ENCODE measurements at places on chromosomes 3 and 15. TPM values are rescaled to one million over a fixed set of nuclear protein-coding genes. Genes with fewer than 3 reads are reported as not detected.

GP5 gene
- total RNA-seq, result 0.57 TPM

SLC12A1 gene
- not detected for total RNA-seq

DNASE1L3 gene
- 0.48 TPM for total RNA-seq

ECE2 gene
- total RNA-seq, result not detected

ST6GAL1 gene
- 28.1 TPM for total RNA-seq

DNA sequence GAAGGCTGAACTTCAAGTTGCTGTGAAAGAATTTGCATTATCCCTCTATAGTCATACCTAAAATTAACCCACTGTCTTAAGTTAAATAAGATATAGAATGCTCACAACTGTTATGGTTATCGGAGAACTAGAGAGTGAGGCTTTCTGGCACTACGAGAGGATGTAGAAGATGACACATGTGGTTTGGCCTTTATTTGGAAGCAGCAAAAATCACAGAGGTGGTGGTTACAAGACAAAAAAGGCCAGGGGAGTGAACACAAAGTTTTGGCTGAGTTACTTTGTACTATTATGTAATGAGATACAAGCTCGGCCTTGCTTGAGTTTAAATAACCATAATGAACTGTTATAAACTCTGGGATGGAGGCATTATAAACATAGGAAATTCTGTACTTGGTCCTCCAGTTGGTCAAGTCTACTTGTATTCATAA, 78.3 kb upstream of the ICE2 start:
- no peaks in the 10 kb centered on the region for H3K4me1 ChIP-seq
- no peaks in the 10 kb centered on the region for H3K36me3 ChIP-seq

GRCh38 chr15:67097930-67098740, 32.7 kb downstream of the SMAD3 start:
- H3K4me1 ChIP-seq, result peaks cover 8% of the 10 kb centered on the region
- no peaks in the 10 kb centered on the region for H3K36me3 ChIP-seq
- H3K4me3 ChIP-seq, result no peak overlapping the region
- H3K27ac ChIP-seq, result peak overlapping the region; percentile 37
- peak; percentile 52 for DNase-seq

GRCh38 chr3:23262766-23263165, 59.6 kb downstream of the UBE2E2 start:
- DNase-seq, result no peak
- H3K27ac ChIP-seq, result no peak overlapping the region
- H3K36me3 ChIP-seq, result no peaks in the 10 kb centered on the region

DNA sequence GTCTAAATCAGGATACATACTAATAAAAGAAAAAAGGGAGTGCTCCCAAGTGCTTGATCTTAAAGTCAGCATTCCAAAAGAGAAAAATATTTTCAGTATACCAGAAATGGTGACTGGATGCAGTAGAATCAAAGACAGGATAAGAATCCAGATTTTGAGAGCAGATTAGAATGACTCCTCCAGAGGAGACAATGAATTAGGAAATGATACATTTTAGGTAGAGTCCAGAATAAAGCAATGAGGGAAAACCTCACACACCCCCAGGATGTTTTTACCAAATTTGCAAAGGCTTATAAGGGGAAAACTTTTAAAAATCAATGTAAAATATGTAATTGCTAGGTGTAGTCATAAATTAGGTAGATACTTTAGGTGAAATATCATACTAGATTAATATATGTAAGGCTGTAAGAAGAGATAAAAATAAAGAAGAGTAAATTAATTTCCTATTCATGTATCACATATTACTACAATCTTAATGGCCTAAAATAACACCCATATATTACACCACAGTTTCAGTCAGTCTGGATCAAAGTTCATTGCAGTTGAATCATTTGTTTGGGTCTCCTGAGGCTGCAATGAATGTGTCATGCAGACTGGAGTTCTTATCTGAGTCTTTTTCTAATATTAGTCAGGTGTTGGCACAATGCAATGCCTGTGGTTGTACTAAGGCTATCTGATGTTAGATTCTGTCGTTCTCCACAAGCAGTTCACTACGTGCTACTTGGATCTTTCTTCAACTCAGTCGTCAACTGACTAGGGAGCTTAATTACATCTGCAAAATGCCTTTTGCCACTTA, 547.8 kb upstream of the EPHA6 start:
- H3K36me3 ChIP-seq, result no peaks in the 10 kb centered on the region
- H3K4me1 ChIP-seq, result no peaks in the 10 kb centered on the region
- DNase-seq, result no peak
- H3K4me3 ChIP-seq, result no peak overlapping the region

- H3K27me3 ChIP-seq, result no peaks in the 10 kb centered on the region
- H3K4me3 ChIP-seq, result no peak overlapping the region
- no peaks in the 10 kb centered on the region for H3K36me3 ChIP-seq
- no peak for DNase-seq
- no peak overlapping the region for H3K27ac ChIP-seq
- no peaks in the 10 kb centered on the region for H3K4me1 ChIP-seq
Measured at GRCh38 chr3:97689962-97690361, 74.6 kb upstream of the ARL6 start.

GRCh38 chr3:111915905-111916304, 56.8 kb downstream of the PHLDB2 start:
- no peaks in the 10 kb centered on the region for H3K27me3 ChIP-seq
- no peak overlapping the region for H3K27ac ChIP-seq
- peaks cover 4% of the 10 kb centered on the region for H3K4me1 ChIP-seq

DNA sequence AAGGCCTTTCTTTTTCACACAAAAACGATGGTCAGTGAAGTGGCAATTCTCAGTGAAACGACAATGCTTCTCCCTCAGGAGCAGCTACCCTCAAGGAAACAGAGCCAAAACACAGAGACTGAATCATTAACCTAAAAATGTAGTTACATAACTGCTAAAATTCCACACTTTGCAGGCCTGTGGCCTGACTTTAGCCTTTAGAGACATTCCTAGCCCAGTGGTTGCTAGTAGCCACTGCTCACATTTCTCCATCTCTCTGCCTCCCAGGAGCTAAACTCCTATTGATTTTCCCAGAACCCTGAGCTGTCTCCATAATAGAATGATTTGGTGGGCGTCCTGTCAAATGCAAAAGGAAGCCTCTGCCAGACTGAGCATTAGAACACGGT, 630.1 kb upstream of the KCNMB2 start:
- H3K4me1 ChIP-seq, result peaks cover 3% of the 10 kb centered on the region
- no peak overlapping the region for H3K27ac ChIP-seq
- no peak overlapping the region for H3K4me3 ChIP-seq
- no peaks in the 10 kb centered on the region for H3K36me3 ChIP-seq
- no peak for DNase-seq

DNA sequence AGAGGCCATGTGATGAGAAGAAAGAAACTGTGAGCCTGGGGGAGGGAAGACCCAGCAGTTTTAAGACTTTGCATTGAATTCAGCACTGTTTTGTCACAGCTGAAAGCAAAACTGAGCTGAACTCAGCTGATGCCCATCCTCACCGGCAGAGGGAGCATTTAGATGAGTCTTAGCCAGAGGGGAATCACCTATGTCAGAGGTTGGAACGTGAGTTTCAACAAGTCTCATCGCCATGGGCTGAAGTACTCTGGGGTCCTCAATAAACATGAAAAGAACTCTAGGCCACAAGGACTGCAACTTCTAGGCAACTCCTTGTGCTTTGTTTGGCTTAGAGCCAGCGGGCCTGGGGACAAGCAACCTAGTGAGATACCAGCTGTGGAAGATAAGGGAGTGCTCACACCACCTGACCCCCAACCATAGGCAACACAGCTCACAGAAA, 324.5 kb downstream of the TBL1XR1 start:
- peak; percentile 23 for DNase-seq
- no peaks in the 10 kb centered on the region for H3K27me3 ChIP-seq
- no peak overlapping the region for H3K27ac ChIP-seq
- no peaks in the 10 kb centered on the region for H3K36me3 ChIP-seq
- H3K4me3 ChIP-seq, result no peak overlapping the region

DNA sequence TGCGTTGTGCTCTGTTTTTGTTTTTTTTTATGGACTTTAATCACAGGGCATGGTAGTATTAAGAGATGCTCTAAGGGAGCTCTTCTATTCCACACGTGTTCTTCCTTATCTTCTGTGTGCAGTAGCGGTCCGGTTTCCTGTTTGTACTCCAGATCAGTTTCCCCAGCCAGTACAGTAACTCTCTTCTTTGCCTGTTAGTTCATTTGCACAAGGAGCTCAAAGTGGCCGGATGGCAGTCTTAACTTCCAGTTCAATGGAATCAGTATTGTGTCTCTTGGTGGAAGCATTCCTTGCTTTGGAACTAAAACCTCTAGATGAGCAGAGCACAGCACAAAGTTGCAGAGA, 122.0 kb downstream of the KLF13 start:
- no peaks in the 10 kb centered on the region for H3K36me3 ChIP-seq
- no peak overlapping the region for H3K27ac ChIP-seq
- H3K4me3 ChIP-seq, result no peak overlapping the region

- H3K4me1 ChIP-seq, result peaks cover 7% of the 10 kb centered on the region
- H3K27me3 ChIP-seq, result no peaks in the 10 kb centered on the region
- H3K36me3 ChIP-seq, result no peaks in the 10 kb centered on the region
- H3K27ac ChIP-seq, result no peak overlapping the region
Measured at GRCh38 chr3:10272977-10273376, 19.8 kb downstream of the GHRL start.

DNA sequence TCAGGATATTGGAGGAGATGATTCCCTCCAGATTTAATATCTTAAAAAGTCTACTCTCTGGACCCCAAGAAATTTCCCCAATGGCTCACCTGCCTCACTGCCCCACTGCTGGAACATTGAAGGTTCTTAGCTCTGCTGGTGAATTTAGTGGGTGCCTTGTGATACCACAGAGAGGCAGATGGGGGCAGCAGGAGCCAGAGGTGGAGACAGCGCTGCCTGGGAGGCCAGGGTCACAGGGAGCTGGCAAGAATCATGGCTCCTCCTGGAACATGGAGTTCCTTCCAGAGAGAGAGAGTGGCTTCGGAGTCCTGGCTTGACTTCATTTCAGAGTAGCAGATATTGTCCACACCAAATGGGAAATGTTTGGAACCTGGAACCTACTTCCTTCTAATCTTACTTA, 263.5 kb upstream of the CFAP20DC start:
- no peak overlapping the region for H3K27ac ChIP-seq
- DNase-seq, result no peak
- no peaks in the 10 kb centered on the region for H3K27me3 ChIP-seq
- H3K4me1 ChIP-seq, result no peaks in the 10 kb centered on the region
- no peaks in the 10 kb centered on the region for H3K36me3 ChIP-seq

DNA sequence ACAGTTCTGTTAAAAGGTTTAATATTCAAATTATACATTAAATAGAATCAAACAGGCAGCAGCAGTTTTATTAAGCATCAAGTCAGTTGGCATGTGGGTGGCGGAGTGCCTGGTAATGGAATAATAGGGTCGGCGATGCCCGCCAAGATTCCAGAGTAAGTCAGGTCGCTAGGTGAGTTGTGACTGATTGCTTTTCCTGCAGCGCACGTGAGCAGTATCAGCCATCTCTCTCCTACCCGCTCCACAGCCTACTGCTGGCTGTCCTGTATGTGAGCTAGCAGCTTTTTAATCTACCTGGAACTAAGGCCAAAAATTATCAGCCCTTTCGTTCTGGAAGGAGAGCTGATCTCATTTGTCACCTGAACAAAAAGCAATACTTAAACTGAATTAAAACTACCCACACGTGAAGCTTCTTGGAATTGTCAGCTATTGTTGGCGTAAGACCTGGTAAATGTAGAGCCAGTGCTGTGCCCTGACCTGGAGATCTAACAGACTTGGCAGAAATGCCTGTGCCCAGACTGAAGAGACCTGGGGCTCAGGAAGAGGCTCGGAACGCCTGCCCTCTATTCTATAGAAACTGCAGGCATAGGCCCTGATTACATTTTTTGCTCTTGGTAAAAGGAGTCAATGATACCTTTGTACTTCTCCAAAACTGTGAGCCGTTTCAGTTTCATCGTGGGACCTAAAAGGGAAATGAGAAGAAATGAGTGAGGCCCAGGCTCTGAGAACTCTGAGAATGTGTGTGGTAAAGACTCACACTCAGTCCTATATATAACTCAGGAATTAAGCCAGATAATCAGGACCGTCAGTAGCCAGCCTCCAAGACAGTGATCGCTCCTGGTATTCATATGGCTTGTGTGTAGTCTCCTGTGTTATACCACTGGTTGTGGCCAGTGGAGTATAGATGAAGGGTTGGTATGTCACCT, 21.9 kb downstream of the IDH3A start:
- H3K36me3 ChIP-seq, result peaks cover 2% of the 10 kb centered on the region
- no peak overlapping the region for H3K4me3 ChIP-seq
- H3K27ac ChIP-seq, result no peak overlapping the region
- DNase-seq, result no peak
- peaks cover 1% of the 10 kb centered on the region for H3K4me1 ChIP-seq

- H3K27ac ChIP-seq, result no peak overlapping the region
- no peak for DNase-seq
- no peaks in the 10 kb centered on the region for H3K4me1 ChIP-seq
- H3K27me3 ChIP-seq, result no peaks in the 10 kb centered on the region
- H3K4me3 ChIP-seq, result no peak overlapping the region
Measured at GRCh38 chr15:65948383-65948782, 79.1 kb downstream of the RAB11A start.

DNA sequence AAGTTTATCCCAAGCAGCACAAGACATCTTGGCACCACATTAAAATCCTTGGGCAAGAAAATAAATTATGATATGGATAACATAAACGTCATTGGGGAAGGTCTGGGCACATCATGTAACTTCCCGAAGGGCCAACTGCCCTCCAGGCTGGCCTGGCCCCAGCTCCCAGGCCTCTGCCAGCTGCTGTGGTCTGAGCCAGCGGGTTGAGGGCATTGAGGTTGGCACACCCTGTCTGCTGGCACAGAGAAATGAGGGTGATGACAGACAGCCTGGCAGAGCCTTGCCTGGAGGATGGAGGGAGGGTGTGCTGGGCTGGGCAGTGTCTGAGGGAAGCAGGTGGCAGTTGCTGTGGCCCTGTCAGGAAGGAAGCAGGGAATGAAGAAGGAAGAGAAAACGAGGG, 3.3 kb upstream of the RBSN start:
- H3K4me1 ChIP-seq, result peaks cover 8% of the 10 kb centered on the region
- H3K27ac ChIP-seq, result no peak overlapping the region
- H3K4me3 ChIP-seq, result no peak overlapping the region
- H3K36me3 ChIP-seq, result no peaks in the 10 kb centered on the region

GRCh38 chr3:191198932-191199331, at the start of gene OSTN:
TSS of gene OSTN (plus strand) at chr3:191199241. CDS start at chr3:191212533, 13,292 bp downstream.
- no peak within 1 kb of the TSS for H3K27ac ChIP-seq
- no peaks in the 10 kb centered on the region for H3K4me1 ChIP-seq
- no peaks in the 10 kb centered on the region for H3K27me3 ChIP-seq
- no peak within 1 kb of the TSS for H3K4me3 ChIP-seq
- no peak for DNase-seq

DNA sequence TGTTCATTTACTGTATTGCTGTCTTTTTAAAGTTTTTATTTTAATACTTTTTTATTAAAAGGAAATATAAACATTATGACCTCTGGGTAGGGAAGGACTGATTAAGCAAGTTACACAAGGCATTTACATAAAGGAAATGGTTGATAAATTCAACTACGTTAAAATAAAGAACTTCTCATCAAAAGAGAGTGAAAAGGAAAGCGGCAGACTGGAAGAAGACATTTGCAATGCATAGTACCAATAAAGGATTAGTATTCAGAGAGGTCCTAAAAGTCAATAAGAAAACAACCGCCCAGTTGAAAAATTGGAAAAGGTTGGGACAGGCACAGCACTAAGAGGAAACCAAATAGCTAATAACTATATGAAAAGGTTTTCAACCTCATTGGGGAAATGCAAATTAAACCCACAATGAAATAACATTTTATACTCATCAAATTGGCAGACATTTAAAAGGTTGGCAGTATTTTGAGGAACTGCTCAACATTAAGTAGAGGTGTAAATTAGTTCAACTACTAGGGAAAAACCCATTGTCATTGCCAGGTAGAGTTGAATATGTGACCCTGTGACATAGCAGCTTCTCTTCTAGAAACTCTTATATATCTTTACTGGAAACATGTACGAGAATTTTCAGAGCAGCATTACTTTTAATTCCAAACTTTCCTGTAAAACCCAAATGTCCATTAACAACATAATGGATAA, 9.5 kb downstream of the PDE8A start:
- H3K27me3 ChIP-seq, result no peaks in the 10 kb centered on the region
- no peak overlapping the region for H3K4me3 ChIP-seq
- no peak overlapping the region for H3K27ac ChIP-seq
- no peaks in the 10 kb centered on the region for H3K36me3 ChIP-seq
- DNase-seq, result no peak
- peaks cover 3% of the 10 kb centered on the region for H3K4me1 ChIP-seq

All from ovary (tissue), 10 donors.